Hepatic stellate cell (primary cell): ENCODE measurements at places on chromosomes 2 and 18.

DNA sequence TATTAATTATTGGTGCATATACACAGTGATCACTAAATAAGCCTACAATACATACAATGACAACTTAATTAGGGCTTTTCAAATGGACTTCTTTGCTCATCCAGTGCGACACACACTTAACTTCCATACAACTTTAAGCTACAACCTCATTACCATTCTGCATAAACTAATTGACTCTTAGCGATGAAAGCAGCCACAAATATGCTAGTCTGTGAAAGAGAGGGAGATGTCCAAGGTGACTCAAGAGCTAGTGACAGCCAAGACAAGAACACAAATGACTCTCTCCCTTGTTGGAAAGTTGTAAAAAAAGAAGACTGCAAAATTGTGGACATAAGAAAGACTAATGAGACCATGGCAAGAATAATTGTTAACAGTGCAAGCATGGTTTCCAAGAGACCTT lies 264.8 kb downstream of the ARHGAP15 start:
- DNase-seq, result no peak

- no peak for DNase-seq
Observed at GRCh38 chr2:98484652-98485452, 40.2 kb downstream of the INPP4A start.

- DNase-seq, result no peak
Observed at GRCh38 chr2:22449696-22450095, 935.3 kb upstream of the KLHL29 start.

DNA sequence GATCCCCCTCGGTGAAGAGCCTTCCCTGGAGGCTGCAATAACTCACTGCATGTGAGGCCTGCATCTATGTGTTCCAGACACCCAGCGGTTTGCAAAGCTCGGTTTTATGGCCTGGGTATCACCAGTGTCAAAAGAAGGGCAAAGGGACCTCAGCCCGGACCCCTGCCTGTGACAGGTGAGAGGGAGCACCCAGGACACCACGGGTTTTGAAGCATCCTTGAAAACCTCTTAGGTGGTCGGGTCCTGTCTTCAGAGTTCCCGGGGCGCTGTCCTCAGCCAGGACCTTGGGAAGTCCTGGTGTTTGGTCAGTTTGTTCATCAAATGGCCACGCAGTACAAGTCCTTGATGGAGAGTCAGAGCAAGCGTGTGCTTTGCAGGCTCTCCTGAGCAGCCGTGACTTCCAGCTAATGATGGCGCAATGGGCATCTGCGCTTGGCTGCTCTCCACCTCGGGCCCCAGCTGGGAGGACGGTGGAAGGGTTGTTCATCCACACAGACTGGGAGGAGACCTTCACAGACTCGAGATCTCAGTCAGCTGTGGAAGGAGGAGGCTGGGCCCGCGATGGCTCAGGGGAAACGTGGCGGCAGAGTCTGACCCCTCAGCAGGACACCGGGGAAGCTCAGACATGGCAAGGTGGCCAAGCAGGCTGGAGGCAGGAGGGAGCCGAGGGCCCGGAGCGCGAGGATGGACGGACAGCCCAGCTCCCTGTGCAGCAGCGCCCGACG lies 113.1 kb upstream of the GPC1 start:
- no peak for DNase-seq

DNA sequence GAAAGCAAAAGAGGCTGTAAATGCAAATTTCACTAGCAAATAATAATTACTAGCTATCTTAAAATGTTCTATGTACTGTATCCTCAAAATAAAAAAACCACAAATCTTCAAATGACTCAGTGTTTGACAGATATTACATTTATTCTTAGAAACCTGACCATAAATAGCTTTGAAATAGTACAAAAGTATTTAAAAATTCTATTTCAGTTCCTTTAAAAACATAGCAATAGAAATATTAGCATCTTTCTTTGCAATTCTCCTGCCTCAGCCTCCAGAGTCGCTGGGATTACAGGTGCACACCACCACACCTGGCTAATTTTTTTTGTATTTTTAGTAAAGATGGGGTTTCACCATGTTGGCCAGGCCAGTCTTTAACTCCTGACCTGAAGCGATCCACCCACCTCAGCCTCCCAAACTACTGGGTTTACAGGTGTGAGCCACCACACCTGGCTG lies 50.6 kb downstream of the MSH6 start:
- no peak for DNase-seq

DNA sequence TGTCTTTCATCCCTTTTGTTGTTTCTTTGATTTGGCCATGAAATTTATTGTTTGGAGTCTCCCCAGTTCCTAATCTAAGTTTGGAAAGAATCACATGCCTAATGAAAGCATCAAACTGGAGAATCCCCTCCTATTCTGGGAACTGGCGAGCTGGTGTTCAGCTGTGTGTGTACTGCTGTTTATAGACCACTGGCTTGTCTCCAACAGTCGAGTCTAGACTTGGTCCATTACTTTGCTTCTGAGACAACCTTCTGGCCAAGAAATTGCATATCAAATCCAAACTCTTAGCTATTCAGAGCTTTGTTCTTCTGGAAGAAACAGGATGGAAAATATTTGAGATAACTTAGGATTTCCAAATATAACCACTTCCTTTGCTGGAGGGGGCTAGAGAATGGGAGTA lies 111.5 kb upstream of the THSD7B start:
- no peak for DNase-seq

DNA sequence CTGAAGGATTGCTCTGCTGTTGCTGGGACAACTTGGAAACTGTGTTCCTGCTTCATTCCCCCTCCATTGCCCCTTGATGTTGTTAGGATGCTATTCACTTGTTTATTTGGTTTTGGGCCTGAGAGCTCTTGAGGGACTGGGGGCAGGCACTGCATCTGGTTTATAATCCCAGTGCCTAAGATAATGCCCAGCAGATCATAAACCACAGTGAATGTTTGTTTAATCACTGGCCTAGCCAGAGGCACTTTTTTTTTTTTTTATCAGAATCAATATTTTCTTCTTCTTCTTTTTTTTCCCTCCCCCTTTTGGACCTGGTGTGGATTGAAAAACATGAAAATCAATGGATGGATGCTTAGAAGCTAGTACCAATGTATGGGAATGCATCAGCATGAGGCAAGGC lies 38.1 kb downstream of the KCNS3 start:
- DNase-seq, result no peak
